ENCODE measurements at places on chromosomes 4 and X.

DNA sequence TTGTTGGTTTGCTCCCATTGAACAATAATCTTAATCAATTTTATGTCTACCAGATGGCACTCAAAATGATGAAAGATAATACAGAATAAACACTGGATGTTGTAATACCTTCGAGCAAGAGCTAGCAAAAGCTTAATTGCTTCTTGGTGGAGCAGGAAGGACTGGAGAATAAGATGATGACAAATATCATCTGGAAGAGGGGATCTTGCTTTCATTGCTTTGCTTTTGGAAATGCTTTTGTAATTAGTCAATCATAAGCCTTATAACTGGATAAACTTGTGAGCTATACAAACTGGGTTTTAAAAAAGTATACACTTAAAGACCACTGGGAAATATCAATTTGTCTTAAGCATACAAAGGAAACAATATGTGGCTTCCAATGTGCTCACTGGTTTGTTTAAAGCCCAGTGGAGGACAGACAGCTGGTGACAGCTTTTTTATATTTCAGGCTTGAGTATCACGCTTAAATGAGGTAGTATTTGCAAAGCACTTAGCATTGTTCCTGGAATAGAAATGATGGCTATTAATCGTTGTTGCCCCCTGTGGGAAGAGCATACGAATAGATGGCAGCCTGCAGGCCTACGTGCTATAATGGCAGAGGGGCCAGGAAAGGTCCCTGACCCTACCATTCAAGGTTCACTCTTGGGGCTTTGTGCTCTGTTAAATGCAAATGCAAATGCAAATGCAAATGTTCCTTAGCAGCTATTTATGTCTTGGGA, 61.2 kb downstream of the TMEM150C start:
- no peak for DNase-seq

DNA sequence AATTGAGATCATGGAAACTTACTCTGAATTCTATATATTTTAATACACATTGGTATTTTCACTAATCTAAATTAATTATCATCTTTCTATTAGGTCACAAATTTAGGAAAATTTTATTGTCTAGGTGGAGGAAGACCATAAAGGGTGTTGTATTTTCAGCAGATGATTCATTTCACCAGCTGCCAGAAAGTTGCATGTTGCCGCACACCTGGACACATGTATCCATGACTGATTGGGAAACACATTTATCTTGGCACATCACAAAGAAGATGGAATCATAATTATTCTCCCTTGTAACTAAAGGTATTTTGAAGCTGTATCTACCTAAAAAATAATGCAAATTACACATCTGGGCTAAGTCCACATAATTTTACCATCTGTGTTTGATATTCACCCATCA, 33.1 kb downstream of the SLC7A11 start:
- no peak for DNase-seq

- DNase-seq, result peak; percentile 48
Measured at GRCh38 chrX:46547857-46548256, 2.6 kb upstream of the ZNF674 start.

- DNase-seq, result no peak
Measured at GRCh38 chr4:124938836-124939235, 226.3 kb upstream of the ANKRD50 start.

- no peak for DNase-seq
Measured at GRCh38 chrX:153875391-153876111, 10.4 kb downstream of the L1CAM start.

GRCh38 chrX:150768132-150768485, 74.9 kb downstream of the MTMR1 start:
- DNase-seq, result no peak

GRCh38 chrX:134654398-134655012, 3.8 kb downstream of the PLAC1 start:
- no peak for DNase-seq

DNA sequence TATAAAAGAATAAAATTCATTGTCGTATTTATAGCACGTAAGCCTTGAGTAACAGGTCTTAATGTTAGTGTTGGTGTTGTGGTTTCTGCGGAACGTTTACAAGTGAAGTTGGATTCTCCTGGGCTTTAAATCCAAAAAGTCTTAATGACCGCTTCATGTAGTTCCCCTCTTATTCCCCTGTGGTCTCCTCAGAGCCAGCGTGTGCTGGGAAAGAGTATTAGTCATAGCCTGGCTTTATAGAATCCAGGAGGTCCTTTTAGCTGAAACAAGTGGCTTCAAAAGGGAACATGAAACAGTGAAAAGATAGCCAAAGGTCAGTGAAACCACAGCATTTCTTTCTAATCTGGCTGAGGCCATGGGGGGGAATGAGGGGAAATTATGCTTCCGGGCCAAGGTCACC, 79.1 kb downstream of the CLCN4 start:
- DNase-seq, result peak; percentile 38

GRCh38 chrX:51420610-51421009, 75.8 kb downstream of the NUDT11 start:
- DNase-seq, result peak; percentile 1

- DNase-seq, result no peak
Measured at GRCh38 chr4:117479673-117480072, 394.3 kb upstream of the TRAM1L1 start.

DNA sequence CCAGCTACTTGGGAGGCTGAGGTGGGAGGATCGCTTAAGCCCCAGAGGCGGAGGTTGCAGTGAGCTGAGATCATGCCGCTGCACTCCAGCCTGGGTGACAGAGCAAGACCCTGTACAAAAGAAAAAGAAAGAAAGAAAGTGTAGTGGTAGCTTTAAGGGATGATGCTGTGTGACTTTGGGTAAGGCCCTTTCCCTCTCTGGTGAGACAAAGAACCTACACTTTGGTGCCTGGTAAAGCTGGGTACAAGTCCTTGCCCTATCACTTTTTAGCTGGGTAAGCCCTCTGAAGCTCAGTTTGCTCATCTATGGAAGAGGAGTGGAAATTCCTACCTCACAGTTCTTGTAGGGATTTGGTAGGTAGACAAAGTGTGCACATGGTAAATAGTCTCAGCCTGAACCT, 1.7 kb upstream of the IQSEC2 start:
- no peak for DNase-seq

GRCh38 chr4:101183666-101184373, 163.5 kb downstream of the PPP3CA start:
- DNase-seq, result no peak

GRCh38 chr4:146972036-146972435, 26.4 kb upstream of the TTC29 start:
- no peak for DNase-seq

- no peak for DNase-seq
Measured at GRCh38 chrX:53281963-53282695, 745 bp upstream of the IQSEC2 start.

- peak; percentile 95 for DNase-seq
Measured at GRCh38 chr4:56410247-56411062, 23.2 kb upstream of the AASDH start.

DNA sequence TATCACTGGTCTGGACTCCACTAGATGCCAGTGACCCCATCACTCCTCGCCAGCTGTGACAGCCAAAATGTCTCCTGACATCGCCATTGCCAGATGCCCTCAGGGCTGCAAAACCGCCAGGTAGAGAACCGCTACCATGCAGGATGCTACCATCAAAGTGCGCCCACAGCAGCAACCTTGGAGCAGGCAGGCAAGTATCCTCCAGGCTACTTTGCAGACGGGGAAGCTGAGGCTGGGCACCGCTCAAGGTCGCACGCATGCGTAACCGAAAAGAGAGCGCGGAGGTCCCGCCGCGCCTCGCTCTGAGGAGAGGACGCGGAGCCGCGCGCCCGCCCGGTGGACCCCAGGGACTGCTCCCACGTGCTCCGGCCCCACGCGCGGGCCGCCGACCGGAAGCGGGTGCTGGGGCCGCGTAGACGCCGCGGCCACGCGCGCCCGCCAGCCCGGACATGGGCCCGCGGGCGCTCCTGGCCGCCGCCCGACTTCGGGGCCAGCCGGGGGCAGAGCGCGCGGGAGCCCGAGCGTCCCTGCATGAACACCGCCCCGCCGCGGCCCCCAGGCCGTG, at the start of gene STS:
Gene STS, plus strand, starts transcription at position 300 of the 565 bp plus-strand sequence. CDS start 105,488 bp downstream, outside the sequence.
- no peak for DNase-seq

- DNase-seq, result no peak
Measured at GRCh38 chr4:25881193-25881592, 18.4 kb upstream of the SEL1L3 start.

DNA sequence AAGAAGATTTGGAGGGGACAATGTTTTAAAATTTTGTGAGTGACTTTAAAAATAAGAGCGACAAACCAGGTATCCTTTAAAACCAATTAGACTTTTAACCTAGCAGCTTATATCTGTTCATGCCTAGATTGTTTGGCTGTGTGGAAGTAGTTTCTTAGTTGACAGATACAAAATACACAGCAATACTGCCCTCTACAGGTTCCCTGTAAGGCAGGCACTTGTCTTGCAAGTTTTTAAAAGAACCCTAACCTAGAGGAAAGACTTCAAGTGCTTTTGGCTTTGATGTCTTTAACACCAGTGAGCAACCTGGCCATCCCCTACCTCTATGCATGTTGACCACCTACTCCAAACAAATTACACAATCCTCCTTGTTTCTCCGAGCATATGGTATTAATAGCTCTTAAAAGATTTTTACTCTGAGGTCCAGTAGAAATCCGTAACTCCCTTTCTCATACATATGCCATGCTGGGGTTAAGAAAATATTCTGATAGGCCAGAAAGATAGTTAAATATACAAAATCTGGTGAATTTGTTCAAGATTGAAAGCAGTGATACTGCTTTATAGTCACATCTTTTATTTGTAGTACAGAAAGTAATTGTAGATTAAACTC, 273.0 kb downstream of the ARHGAP24 start:
- DNase-seq, result no peak

- no peak for DNase-seq
Measured at GRCh38 chrX:55919367-55920221, 202.0 kb downstream of the RRAGB start.

GRCh38 chrX:47156611-47157520, 11.8 kb downstream of the RBM10 start:
- DNase-seq, result no peak

All from non-pigmented ciliary epithelial cell (primary cell).